ENCODE measurements at places on chromosomes 4 and X. TPM values are rescaled to one million over a fixed set of nuclear protein-coding genes. Genes with fewer than 3 reads are reported as not detected.
A peak's percentile ranks its signal among the peaks of the same experiment; 100 is the strongest.

- ATAC-seq, result no peak
Measured at GRCh38 chr4:96183611-96184010, 343.7 kb downstream of the PDHA2 start.

BLTP1 gene
- total RNA-seq, result 183 TPM

- no peak for ATAC-seq
Measured at GRCh38 chr4:76605099-76605563, 170.1 kb downstream of the SHROOM3 start.

DNA sequence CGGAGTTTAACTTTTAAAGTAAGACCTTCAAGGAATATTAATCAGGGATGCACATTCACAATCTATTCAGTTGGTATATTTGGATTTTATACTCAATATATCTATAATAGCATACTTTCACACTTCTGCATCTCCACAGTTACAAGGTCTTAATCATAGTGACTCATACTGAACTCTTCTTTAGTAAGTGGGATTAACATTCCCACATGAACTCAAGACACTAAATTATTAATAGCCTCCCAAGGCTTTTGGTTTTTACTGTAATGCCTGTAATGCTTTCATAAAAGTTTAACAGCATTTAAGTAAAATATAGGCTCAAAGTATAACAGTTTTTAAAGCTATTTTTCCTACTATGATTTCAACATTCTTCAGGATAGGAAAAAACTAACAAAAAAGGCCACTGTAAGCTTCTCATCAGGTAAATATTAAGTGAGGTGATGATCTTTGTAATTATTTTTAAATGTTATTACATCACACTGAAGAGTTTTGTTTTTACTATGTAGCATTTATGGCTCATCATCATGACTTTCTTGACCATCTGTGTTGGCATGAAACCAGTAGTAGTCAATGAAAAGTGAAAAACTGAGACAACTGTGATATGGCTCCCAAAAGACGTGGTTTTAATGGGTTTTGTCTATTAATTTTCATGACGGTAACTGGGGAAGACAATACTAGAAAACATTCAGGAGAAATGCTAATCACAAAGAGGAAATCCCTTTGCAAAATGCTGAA, 91.5 kb upstream of the GALNT7 start:
- no peak for ATAC-seq

SOX3 gene
- not detected for total RNA-seq

ERCC6L gene
- not detected for total RNA-seq

- ATAC-seq, result no peak
Measured at GRCh38 chrX:78074088-78074487, 30.0 kb upstream of the PGK1 start.

- no peak for ATAC-seq
Measured at GRCh38 chr4:84050015-84050414, 449.1 kb downstream of the NKX6-1 start.

DNA sequence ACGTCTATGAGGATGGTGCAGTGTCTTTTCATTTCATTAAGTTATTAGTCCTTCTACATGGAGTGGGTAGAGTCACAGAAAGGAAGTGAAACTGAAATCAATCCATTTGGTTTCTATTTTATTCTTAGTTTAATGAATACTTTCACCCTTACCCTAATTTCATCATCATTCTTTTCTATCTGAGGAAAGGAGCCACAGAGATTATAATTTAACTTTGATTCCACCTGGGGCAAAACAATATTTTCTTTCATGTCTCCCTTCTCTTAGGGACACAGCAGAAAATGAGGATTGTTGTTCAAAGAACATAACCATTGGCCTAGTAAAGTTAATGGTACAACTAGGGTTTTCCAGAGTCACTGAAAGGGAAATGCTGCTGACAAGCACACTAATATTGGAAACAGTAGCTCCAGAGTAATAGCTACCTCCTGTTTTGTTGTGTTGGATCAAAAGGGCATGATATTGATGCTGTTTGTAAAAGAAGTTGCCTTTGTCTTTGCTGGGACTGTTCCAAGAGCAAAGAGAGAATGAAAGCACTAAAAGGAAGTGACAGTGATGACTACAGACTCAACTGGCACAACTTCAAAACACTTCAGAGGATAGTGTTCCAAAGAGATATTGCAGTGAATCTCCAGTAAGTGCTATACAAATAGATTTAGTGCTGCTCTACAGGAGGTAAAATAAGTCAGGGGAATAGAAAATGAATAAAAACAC, 247.1 kb upstream of the PITX2 start:
- peak; percentile 51 for ATAC-seq

FAM184B gene
- under 0.01 TPM for total RNA-seq

GRCh38 chr4:7823416-7823824, 116.2 kb downstream of the AFAP1 start:
- peak; percentile 81 for ATAC-seq

DNA sequence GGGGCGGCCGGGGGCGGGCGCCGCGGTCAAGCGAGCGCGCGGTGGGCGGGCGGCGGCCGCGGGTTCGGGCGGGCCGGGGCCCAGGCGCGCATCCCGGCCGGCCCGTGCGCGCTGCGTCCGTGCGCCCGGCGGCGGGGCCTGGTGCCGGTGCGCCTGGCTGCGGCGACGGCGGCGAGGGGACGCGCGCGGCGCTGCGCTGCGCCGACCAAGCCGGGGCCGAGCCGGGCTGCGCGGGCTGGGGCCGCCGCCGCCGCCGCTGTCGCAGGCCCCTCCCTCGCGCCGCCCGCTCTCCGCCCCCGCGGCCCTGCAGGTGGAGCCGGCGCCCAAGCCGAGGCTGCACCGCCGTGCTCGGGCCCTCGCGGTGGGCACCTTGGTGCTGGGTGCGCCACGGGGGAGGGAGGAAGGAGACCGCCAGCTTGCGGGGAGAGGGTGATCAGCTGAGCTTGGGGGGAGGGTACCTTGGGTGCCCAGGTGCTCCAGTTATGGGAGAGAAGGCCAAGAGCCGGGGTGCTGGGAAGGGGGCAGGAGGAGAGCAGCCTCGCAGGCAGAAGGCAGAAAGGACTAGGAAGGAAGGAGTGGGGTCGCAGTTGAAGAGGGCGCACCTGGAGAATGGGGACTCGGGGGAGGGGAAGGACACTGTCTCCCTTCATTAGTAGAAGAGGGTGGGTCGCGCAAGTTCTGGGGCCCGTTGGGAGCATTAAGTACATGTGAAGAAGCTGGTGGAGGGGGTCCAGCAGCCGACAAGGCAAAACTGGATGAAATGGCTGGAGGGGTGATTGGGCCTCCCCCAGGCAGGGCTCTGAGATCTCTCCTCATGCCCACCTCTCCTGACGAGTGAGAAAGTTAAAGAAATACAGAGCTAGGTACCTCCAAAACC, at the start of gene PPP2R2C:
Gene PPP2R2C (minus strand): TSS at position 228 of the 877 bp plus-strand sequence. CDS start 385 bp downstream, outside the sequence.
- no peak for ATAC-seq

GRCh38 chr4:139295942-139296299, 5.4 kb upstream of the NAA15 start:
- ATAC-seq, result no peak

- ATAC-seq, result no peak
Measured at GRCh38 chr4:132299841-132300240, 849.3 kb upstream of the PCDH10 start.

H2BW2 gene
- not detected for total RNA-seq

DNA sequence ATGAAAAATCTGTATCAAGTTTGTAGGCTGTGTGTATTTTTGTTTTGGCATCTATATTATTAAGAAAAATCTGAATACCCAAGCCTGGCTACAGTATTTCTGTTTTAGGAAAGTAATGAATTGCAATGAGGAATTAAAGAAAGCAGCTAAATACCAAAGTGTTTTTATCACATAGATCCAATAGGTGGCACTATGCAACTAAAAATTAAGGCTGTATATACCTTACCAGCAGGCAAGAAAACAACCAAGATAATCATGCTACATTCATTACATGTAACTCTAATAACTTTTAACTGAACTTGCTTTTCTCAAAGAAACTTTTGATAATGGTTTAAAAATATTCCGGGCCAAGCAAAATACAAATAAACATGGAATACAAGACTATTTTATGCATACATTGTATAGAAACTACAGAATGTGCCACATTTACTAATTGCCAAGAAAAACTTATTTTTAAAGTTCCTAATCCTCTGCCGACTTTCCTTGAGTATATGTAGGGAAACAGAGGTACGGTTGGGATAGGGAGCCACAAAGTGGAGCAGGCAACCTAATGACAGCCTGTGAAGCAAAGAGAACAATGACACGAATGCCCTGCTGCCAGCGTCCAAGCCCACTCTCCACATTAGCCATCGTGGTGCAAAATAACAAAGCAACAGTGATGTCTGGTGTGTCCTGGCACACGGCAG, 63.7 kb downstream of the SEC24D start:
- ATAC-seq, result peak; percentile 56

DNA sequence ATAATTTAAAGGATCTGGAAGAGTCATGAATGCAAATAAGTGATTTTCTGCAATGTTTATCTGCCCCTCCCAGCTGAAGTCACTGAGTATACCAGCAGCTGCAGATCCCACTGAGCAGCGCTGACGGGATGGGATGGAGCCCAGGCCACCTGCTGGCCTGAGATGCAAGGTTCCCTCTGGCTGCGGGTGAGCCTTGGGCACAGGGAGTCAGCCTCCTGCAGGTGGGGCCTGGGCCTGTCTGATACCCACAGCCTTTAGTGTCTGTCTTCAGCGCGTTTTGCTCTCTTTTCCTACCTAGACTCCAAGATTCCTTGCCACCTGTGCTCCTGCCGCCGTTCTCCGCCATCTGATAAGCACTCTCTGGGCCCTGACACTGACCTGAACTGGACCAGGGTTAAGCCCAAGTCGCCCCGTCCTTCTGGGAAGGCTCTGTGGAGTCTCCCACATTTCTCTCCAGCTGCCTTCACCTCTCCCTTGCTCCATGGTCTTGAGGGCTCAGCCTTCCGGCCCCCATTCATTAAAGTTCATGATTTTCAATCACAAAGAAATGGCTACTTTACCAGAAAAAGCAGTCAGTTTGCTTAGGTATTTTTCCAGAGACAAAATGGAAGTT, 223.1 kb upstream of the FAT1 start:
- ATAC-seq, result no peak

- no peak for ATAC-seq
Measured at GRCh38 chrX:5117816-5118215, 1110.9 kb downstream of the NLGN4X start.

DNA sequence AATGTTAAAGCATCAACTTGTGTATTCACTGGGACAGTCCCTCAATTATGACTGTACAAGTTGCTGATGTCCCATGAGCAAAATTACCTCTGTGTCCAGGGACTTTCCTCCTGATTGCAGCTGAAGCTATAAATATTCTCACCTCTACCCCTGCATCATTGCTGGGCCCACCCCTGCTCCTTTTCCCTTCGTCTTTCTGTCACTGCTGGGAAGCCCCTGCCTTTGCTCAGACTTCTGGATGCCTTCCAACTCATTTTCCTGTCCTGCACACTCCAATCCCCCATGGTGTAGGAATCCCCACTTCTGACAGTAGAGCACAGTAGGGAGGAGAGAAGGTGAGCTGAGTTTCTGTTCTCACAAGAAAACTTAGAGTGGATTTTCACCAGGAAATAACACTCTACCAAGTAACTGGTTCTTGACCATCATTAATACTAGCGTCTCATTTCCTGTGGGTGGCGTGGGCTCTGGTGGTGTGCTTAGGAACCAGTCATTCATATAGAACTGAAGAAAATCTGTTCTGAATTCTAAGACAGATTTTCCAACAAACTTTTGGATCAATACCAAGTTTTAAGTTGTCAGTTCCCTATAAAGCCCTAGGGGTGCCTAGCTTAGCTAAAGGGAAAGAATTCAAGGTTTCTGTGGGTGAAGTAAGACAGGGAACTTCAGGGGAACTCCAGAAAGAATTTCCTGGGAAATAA, 136.2 kb upstream of the MED14 start:
- ATAC-seq, result no peak

- no peak for ATAC-seq
Measured at GRCh38 chrX:49995795-49996455, 73.5 kb downstream of the CLCN5 start.

- ATAC-seq, result no peak
Measured at GRCh38 chr4:56417396-56417795, 18.0 kb downstream of the PPAT start.

ASB5 gene
- 29.2 TPM for total RNA-seq

DNA sequence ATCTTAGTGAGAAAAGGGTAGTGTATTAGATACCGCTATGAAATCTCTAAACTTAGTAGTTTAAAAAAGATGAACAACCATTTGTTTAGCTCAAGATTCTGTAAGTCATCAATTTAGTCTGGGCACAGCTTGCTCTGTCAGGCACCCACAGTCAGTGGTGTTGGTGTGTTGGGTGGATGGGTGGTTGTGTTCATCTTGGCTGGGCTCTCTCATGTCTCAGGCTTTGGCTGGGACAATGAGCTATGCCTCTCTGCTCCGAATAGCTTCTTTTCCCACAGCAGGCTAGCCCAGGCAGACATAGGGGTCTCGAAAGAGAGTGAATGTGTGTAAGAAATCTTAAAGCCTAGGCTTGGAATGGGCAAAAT, 127.0 kb upstream of the GATB start:
- ATAC-seq, result no peak

DNA sequence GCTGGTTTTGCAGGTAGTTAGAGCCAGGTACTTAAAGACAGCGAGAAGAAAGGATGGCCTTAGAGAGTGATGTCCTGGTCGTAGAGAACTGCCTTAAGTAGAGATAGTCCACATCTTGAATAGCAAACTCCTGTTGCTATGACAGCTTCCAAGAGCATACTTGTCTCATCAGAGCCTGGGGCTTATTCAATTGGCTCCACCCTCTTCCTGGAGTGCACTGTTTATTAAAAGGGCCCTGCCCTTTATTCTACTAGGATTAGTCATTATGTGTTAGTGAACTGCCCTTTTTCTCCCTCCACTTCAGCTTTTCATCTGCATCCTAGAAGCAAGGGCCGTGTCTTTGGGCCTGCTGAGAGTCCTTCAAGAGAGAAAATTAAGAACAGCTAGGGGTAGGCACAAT, 94.5 kb upstream of the EOLA2 start:
- peak; percentile 41 for ATAC-seq

DNA sequence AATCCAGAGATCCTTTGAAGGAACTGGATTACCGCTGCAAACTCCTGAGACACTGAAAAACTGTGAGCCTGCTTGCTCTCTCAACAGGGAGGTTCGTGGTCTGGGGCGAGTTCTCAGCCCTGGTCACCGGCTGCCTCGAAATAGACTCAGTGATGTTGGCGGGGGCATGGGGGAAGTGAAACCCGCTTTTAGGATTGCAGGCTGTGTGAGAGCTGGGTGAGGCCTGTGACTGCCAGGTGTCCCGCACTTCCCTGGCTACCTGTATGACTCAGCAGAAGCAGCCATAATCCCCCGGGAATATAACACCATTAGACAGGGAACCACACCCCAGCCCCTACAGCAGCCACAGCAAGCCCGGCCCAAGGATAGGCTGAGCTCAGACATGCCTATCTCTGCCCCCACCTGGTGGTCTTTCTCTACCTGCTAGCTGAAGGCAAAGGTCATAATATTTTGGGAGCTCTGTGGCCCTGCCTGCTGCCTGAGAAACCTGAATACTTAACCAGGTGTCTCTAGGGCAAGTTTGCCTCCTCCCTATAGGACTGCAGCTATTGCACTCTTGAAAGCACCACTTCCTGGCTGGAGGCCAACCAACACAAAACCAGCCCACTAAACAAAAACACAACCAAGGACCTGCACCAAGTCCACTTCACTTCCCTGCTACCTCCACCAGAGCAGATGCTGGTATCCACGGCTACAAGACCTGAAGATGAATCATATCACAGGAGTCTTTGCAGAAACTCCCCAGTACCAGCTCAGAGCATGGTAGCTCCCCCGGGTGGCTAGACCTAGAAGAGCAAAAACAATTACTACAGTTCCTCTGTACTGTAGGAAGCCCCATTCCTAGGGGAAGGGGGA, 202.0 kb downstream of the RRAGB start:
- ATAC-seq, result no peak

NWD2 gene
- total RNA-seq, result not detected

GRCh38 chr4:74777531-74777930, 16.8 kb downstream of the BTC start:
- ATAC-seq, result no peak

PABPC5 gene
- total RNA-seq, result 6.2 TPM

SULT1B1 gene
- total RNA-seq, result 0.93 TPM

RAB41 gene
- total RNA-seq, result not detected

GRCh38 chr4:75565481-75565880, 9.6 kb downstream of the ODAPH start:
- ATAC-seq, result no peak

Data from gastroesophageal sphincter (tissue), 4 donors.